Glutamatergic neuron (in vitro differentiated cells): ENCODE measurements at places on chromosomes 7 and 10. TPM values are rescaled to one million over a fixed set of nuclear protein-coding genes. Genes with fewer than 3 reads are reported as not detected.

IGFBP1 gene
- total RNA-seq: not detected

ITGA8 gene
- total RNA-seq: 0.93 TPM

ORC5 gene
- total RNA-seq: 14.7 TPM

HKDC1 gene
- total RNA-seq: not detected

NPTX2 gene
- total RNA-seq: 81.2 TPM

EGR2 gene
- total RNA-seq: 0.37 TPM

MMD2 gene
- 0.47 TPM for total RNA-seq

INMT gene
- total RNA-seq: 1.7 TPM
